ENCODE measurements at places on chromosomes 5 and 9.

GRCh38 chr9:81032831-81033230 is 656.5 kb downstream of the TLE1 start:
- no peak for DNase-seq

DNA sequence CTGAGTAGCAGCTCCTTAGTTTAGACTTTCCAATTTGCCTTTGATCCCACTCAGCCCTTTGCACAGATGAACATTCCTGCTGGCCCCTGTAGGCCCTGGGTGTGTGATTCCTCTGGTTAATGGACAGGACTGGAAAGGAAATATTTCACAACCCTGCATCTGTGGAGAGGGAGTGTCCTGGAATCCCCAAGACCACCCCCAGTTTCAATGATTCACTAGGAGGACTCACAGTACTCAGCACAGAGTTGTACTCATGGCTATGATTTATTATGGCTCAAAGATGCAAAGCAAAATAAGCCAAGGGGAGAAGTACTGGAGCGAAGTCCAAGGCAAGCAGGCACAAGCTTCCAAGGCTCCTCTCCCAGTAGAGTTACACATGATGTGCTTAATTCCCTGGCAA is 42.4 kb upstream of the TJP2 start:
- no peak for DNase-seq

GRCh38 chr5:57575839-57576238 is 93.2 kb upstream of the ACTBL2 start:
- DNase-seq, result no peak

- DNase-seq, result no peak
These were observed 395.8 kb upstream of the ADAMTSL1 start for GRCh38 chr9:18077941-18078678.

GRCh38 chr9:98288881-98289280 is 33.4 kb upstream of the TBC1D2 start:
- no peak for DNase-seq

DNA sequence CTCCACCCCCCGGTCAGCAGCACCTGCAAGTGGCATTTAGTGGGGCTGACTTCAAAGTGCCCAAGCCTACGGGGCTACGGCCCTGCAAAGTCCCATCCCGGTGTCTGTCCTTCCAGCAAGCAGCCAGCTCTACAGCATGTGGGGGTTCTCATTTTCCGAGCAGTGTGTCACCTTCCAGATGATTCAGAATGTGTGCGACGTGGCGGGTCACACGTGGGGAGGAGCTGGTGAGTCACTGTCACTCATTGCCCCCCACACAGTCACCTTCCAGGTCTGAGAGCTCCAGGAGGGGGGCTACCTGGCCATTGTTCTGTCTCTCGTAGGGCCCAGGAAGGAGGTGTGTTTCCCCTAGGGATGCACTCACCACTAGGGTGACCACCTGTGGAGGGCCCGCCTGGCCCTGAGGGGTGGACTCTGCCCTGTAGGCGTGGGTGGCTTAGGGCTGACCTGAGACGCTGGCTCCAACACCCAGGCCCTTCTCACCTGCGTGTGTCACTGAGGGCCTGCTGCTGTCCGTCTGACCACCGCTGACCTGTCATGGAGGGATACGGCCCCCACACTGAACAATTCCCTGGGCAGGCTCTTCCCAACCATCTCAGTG is 70.2 kb downstream of the SEMA4D start:
- DNase-seq, result no peak

DNA sequence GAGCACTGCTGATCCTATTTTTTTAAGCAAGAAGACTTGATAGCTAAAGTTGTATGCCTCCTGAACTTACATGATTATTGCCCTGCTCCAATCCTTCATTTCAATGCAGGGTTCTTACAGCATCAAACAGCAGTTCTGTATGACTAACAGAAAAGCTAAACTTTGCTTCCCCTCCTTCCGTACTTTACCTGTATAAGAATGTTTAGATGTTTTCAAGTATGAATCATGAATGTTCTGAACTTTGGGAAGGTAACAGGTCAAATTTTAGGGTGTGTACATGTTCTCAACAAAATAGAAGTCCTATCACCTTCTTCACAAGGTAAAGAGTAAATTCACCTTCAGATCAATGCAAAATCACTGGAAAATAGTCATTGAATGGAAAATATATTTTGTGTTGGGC is 972.6 kb upstream of the SEMA6A start:
- no peak for DNase-seq

Data from NAMALWA (cell line).